ENCODE measurements at places on chromosomes 3 and 15. TPM values are rescaled to one million over a fixed set of nuclear protein-coding genes. Genes with fewer than 3 reads are reported as not detected.

- peak; percentile 37 for DNase-seq
- H3K27ac ChIP-seq: no peak overlapping the region
- H3K36me3 ChIP-seq: no peaks in the 10 kb centered on the region
- H3K4me1 ChIP-seq: no peaks in the 10 kb centered on the region
- H3K27me3 ChIP-seq: no peaks in the 10 kb centered on the region
These were observed 245.4 kb downstream of the ULK4 start for GRCh38 chr3:41716471-41716870.

ZBTB38 gene
- 23.8 TPM for total RNA-seq

MON1A gene
- total RNA-seq: 5.3 TPM

FOXL2 gene
- total RNA-seq: not detected

Measured in muscle of leg (tissue), 16 donors.